Activated CD4-positive, alpha-beta T cell treated with anti-CD3 and anti-CD28 coated beads, Interleukin-2, Interleukin-4, amounts not matched to agents 100 ng/mL and 50 ng/mL, durations not matched to agents 16 hours and 8 hours (primary cell): ENCODE measurements at places on chromosomes 12 and 14.

DNA sequence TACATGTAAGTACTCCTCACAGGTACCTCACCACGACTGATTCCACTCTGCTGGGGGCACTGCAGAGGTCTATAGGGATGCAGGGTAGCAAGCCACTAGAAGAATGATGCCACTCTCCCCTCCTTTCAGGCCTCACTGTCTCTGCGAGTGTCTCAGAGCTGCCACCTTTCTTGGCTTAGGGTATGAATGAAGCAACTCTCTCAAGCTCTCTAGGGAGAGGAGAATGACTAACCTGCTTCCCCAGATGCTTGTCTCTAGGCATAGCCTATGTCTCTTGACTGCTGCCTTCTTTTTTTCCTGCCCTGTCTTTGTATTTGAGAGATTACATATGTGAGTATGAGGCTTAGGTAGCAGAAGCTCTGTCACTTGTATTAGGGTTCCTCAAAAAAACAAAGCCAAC is 566.5 kb upstream of the ATP2B1 start:
- DNase-seq, result no peak

DNA sequence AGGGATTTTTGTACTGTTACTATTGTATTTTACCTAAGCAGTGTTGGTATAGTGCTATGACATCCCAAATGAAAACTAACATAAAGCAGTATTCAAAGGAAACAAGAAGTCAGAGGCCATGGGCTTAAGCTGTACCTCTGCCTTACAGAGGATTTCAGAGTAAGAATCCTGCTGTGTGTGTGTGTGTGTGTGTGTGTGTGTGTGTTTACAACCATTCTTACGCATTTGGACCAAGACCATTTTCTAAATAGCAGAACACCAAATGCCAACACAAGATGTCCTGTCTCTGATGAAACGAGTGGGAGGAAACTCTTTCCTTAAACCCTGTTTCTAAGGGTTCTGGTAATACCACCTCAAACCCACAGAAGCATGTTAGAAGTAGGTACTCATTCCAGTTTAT is 64.4 kb downstream of the PPP1R36 start:
- DNase-seq, result no peak

DNA sequence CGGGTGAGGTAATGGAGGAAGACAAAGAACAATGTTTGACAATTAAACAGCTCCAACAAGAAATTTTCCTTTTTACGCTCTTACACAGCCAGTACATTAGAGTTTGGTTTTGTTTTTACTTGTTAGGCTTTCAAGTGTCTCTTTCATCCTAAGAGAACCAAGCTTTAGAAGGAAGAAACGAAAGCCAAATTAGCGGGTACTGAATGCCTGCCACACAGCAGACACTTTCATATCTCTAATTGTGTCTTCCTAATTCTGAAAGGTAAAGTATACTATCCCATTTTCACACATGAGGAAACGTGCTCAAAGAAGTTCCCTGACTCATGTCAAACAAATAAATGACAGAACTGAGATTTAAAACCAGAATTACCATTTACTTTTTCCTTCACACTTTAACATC is 65.0 kb downstream of the CDK17 start:
- DNase-seq, result peak; percentile 54

DNA sequence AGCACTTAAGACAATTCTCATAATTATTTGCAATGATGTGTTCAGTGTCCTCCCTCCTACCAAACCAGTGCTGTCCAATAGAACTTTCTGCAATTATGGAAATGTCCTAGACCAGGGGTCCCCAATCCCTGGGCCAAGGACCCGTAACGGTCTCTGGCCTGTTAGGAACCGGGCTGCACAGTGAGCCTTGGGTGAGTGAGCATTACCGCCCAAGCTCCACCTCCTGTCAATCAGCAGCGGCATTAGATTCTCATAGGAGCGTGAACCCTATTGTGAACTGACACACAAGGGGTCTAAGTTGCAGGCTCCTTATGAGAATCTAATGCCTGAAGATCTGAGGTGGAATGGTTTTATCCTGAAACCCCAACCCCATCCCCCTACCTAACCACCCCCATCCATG is 3.9 kb downstream of the SVOP start:
- no peak for DNase-seq

GRCh38 chr14:73457041-73457923 is 1.1 kb downstream of the NUMB start:
- DNase-seq, result no peak

GRCh38 chr14:82046512-82047226 is 513.0 kb upstream of the SEL1L start:
- DNase-seq, result no peak

DNA sequence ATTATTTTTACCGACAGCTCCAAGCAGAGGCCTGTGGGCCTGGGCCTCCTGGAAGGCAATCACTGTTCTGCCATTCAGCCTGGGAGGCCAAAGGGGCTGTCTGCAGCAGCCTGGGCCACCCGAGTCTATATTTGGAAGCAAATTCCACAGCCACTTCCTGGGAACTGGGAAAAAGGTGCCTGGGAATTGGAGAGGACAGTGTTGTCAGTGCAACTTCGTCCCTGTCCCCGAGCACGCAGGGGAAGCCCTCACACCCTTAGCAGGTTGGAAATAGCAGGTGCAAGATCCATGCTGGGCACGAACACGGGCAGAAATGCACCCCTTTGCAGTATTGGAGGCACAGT is 9.6 kb upstream of the TBX5 start:
- no peak for DNase-seq
